Hematopoietic multipotent progenitor cell (in vitro differentiated cells): ENCODE measurements at places on chromosomes 2 and 18. TPM values are rescaled to one million over a fixed set of nuclear protein-coding genes. Genes with fewer than 3 reads are reported as not detected.

Gene EGR4
- 0.54 TPM for total RNA-seq

Gene CHRNG
- total RNA-seq, result not detected

Gene HOXD3
- total RNA-seq, result not detected

Gene RNF181
- total RNA-seq, result 145 TPM

Gene PXDN
- total RNA-seq, result 6.2 TPM

Gene PLEKHH2
- total RNA-seq, result under 0.01 TPM

Gene OTOF
- 0.27 TPM for total RNA-seq

Gene SPHKAP
- total RNA-seq, result not detected

Gene SATB2
- not detected for total RNA-seq

Gene ALPP
- 0.27 TPM for total RNA-seq

Gene DSEL
- 0.54 TPM for total RNA-seq

Gene TGFA
- 0.27 TPM for total RNA-seq

Gene GCKR
- total RNA-seq, result under 0.01 TPM

Gene PAX8
- total RNA-seq, result 1.3 TPM

Gene ADCYAP1
- total RNA-seq, result 0.27 TPM

- peak; percentile 54 for DNase-seq
Observed at GRCh38 chr2:62705859-62706720, 577 bp downstream of the EHBP1 start.

- no peak for DNase-seq
Observed at GRCh38 chr18:75582406-75582821, 154.9 kb upstream of the SMIM21 start.

GRCh38 chr2:15890936-15891905, 49.1 kb upstream of the MYCN start:
- peak; percentile 9 for DNase-seq

- DNase-seq, result no peak
Observed at GRCh38 chr18:31490833-31491232, 7.1 kb upstream of the DSG2 start.

- no peak for DNase-seq
Observed at GRCh38 chr2:148103946-148104345, 83.1 kb downstream of the MBD5 start.

DNA sequence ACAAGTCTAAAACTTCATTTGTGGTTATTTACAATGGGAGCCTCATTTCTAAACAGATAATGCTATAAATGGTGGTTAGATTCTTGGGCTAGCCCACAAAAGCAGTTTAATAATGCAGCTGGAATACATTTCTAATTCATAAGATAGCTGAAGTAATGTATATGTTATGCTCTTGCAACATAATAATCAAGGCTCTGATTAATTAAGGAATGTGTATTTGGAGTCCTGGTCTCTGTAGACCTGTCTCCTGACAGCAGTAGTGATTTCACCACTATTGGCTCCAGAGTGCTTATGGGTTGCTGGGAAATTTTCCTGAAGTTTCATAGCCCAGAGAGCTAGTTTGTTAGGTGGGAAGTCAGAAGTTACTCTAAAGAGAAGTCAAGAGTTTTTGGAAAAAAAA, 21.3 kb upstream of the CDC42EP3 start:
- no peak for DNase-seq

- no peak for DNase-seq
Observed at GRCh38 chr2:127219171-127220070, 678 bp downstream of the CYP27C1 start.

- DNase-seq, result no peak
Observed at GRCh38 chr2:219309278-219309677, at the start of gene PTPRN. Gene PTPRN (minus strand): TSS chr2:219309401. CDS start chr2:219309332, 69 bp downstream.

GRCh38 chr2:37742286-37742685, 70.8 kb upstream of the CDC42EP3 start:
- DNase-seq, result no peak

DNA sequence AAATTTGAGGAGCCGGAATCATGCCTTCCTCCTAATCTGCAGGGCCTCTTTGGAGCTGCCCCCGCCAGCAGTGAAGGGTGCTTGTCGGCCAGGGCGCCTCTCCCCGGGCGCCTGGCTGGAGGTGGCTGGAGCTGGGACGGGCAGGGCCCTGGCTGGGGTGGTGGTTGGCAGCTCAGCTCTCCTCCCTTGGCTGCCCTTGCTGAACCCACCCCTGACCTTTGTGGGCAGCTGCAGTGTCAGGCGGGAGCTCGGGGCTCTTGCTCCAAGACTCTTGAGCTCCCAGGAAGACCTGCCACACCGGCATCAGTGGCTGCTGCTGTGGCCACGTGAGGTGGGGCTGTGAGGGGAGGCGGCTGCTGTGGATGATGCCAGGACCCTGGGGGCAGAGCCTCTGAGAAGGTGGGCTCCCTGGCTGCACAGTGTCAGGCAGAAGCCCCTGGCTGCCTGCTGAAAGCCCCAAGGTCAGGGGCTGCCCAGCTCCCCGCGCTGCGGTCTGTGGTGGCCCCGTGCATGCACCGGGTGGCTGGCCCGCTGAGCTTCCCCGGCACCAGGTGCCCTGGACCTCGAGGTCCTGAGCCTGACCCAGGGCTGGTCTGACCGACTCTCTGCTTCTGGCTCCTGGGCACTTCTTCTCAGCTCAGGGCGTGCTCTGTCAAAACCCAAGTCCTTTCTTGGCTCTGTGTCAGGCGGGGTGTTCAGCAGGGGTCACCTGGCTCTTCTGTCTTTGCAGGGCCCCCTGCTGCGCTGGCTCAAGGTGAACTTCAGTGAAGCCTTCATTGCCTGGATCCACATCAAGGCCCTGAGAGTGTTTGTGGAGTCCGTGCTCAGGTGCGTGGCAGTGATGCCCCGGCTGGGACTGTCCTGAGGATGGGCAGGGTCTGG, 34.5 kb downstream of the PDIA6 start:
- DNase-seq, result no peak

DNA sequence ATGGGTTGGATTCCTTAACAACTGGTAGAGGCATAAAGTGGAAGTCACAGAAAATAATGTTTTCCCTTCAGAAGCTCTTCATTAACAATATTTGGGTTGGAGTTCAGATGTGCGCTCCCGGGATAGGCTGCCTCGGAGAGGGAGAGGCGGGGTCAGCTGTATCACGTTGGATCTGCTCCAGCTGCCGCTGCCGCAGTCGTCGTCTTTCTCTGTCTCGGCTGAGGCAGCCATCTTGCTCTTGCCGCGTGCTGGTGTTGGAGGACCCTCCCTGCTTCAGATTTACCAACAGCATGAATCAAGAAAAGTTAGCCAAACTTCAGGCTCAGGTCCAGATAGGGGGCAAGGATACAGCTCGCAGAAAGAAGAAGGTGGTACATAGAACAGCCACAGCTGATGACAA, 35.1 kb downstream of the TANC1 start:
- DNase-seq, result no peak

DNA sequence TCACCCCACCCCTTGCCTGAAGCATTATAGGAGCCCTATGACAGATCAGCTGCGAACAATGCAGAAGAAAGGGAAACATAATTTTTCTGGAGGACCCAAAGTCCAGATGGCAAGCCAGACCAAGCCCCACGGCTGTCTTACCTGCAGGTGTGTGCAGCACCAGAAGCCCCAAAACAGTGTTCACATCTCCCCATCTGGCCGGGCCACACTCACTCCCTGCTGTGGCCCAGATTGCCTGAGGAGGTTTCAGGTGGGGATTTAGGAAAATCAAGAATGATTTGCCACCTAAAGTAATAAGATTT, 11.7 kb upstream of the STK17B start:
- DNase-seq, result no peak

GRCh38 chr2:20625491-20626391, 25.2 kb downstream of the HS1BP3 start:
- DNase-seq, result no peak

DNA sequence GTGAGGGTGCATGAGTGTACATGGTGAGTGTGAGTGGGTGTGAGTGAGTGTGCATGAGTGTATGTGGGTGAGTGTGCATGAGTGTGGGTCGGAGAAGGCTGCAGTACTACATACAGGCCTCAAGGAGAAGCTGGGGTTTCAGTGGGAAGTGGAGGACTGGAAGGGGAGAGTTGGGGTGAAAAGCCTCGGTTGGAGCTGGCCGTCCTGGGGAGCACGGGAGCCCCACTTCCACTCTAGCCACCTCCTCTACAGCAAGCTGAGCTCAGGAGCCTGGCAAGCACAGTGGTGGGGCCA, 68.7 kb upstream of the HPCAL1 start:
- no peak for DNase-seq

DNA sequence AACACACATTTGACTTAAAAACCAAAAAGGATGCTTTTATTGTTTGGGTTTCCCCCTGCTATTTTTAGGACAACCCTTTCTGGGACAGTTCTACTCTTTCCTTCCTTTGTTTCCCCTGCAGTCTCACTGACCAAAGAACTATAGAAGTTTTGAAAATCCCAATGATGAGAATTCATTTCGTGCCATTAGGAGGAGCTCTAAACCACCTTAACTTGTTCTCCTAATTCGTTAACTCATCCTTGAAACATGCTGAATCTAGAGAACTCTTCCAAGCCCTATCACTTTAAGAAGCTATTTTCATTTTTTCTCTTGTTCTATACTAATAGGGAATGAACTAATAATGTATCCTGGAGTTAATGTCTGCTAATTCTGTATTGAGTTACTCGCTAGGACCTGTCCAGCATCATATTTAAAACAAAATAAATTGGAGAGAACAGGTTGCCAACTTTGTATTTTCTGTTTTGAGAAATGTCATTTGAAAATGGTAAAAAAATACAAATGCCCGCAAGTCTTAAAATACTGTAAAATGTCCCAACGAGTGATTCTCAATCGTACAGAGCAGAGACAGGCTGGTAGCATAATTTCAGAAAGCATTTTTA, 62.9 kb downstream of the AFTPH start:
- DNase-seq, result no peak

DNA sequence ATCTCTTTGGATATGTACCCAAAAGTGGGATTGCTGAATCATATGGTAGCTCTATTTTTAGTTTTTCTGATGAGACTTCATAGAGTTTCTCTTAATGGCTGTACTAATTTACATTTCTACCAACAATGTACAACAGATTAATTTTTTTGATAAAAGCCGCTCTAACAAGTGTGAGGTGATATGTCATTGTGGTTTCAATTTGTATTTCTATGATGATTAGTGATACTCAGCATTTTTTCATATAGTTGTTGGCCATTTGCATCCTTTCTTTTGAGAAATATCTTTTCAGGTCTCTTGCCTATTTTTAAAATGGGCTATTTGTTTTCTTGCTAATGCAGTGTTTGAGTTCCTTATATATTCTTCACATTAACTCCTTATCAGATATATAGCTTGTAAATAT, 4.3 kb downstream of the IL18RAP start:
- no peak for DNase-seq

GRCh38 chr2:230124757-230125431, 56.2 kb upstream of the SLC16A14 start:
- peak; percentile 77 for DNase-seq

DNA sequence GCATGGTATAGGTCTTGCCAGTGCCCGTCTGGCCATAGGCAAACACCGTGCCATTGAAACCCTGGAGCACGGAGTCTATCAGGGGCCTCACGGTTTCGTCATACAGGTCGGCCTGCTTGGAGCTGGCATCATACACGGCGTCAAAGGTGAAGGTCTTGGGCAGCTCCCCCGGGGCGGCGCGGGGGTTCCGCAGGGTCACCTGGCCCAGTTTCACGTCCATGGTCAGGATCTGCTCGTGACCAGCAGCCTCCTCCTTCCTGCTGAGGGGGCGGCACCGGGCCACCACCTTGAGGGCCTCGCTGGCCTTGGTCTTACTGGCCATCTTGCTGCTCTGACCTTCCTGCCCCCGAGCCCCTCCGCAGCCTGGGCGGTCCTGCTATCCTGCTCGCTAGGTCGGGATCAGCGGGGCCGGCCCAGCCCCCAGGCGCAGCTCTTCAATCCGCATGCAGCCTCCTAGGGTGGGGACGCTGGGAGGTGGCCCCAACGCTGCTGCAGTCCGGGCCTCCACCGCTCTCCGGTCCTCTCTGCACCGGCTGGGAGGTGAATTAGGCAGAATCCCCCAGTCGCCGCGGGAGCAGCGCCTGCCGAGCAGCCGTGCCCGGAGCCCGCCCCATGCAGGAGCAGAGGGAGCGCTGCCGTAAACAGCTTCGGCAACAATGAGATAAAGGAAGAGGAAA, 563 bp downstream of the KIF3C start:
- no peak for DNase-seq

GRCh38 chr2:98601532-98602132, 6.7 kb downstream of the COA5 start:
- peak; percentile 30 for DNase-seq

- no peak for DNase-seq
Observed at GRCh38 chr2:69645921-69646320, 2.4 kb upstream of the AAK1 start.

GRCh38 chr2:27185331-27186026, 26.4 kb upstream of the ATRAID start:
- DNase-seq, result peak; percentile 42

DNA sequence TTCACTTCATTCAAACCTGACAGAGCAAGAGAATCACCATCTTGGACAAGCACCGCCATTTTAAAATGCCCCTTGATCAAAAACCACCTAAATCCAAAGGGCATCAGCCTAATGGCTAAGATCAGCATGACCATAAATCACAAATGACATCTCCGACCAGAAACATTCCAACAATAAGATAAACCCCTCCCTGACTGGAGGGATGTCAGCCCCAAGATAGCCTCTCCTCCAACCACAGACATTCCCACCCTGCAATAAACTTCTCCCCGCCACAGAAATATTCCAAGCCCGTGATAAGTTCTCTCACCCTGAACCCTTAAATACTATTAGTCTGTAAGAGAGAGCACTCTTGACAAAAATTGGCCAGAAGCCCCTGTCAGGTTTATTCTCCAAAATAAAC, 21.6 kb upstream of the LYPD1 start:
- no peak for DNase-seq

DNA sequence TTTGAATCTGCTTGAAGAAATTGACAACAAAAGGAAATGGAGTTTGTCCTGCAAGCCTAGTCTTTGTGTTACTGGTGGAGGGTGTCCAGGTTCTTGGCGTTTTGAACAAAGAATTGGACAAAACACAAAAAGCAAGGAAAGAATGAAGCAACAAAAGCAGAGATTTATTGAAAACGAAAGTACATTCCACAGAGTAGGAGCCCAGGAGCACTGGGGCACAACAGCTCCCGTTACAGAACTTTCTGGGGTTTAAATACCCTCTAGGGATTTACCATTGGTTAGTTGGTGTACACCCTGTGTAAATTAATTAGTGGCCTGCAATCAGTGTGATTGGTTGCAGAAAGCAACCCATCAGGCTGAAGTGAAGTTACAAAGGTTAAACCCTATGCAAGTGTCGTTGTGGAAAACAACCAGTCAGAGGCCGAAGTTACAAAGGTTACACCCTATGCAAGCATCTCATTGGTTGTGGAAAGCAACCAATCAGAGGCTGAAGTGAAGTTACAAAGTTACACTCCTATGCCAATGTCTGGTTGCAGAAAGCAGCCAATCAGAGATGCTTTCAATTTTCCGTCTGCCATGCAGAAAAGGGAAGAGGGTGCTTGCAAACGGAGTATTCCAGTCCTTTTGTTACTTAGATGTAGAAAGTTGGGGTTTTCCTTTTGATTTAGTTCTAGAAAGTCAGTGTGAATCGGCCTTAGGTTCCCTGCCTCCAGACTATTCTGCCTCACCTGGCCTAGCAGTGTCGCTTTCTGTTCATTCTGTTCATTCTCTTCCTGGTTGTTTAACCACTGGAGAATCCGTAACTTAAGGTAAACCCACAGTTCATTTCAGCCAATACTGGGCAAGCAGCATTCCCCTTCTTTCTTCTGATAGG, 47.6 kb upstream of the PTH2R start:
- no peak for DNase-seq
